ENCODE measurements at places on chromosomes 6 and 20.

- DNase-seq = peak; percentile 67
Measured at GRCh38 chr20:58669287-58670006, 18.4 kb downstream of the STX16 start.

DNA sequence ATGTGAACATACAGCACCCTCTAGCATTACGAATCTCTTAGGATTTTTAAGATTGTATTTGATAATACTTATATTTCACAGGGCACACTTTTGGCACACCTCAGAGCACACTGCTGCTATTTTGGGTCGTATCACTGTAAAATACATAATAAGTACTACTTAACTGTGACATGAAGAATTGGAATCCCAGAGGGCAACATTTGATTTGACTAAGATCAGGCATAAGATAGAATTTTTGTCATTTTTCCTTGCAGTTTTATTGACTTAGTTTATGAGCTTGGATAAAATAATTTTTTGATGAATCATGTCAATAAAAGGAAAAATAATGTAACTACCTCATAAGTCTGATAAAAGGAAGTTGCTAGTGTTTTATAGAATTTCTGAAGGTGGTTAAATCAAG lies 22.4 kb downstream of the MRS2 start:
- no peak for DNase-seq

DNA sequence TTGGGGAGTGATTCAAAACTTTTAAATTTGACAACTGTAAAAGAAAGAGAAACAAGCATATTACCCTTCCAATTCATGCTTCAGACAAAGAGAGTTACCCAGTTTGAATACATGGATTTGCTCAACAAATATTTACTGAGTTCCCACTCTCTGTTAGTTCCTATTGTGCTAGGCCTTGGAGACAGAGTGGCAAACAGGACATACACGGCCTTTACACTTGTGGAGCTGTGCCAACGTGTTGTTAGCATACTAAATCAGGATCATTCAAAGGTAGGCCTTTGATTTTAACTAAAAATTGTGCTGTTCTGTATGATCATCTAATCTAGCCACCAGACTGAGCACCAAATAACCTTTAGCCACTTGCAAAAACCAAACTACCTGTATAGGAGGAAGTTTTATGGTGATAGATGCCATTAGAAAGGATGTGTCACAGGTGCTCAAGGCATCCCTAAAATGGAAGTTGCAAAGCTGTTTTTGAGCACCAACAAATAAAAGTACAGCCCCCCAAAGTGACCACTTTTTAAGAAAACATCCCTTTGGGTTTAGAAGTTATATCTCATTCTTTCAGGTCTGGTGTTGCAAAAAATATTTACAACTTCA lies 84.5 kb downstream of the CHD6 start:
- DNase-seq = no peak

DNA sequence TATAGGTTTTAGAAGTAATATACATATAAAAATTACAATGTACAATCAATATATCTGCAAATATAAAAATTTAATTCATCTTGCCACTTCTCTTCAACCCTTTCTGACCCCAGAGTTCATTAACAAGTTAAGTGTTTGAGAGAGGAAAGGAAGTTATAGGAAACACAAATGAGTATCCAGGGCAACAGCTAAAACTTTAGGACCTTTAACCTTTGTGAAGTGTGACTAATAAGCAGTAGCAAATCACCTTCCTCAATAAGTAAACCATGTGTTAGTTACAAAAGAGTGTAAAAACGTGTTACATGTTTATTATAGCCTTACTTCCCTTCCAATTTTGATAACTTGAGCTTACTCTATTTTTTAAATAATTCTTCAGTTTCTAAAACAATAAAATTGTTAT lies 73.4 kb upstream of the SIM1 start:
- no peak for DNase-seq

Measured in neural progenitor cell (in vitro differentiated cells).